ENCODE measurements at places on chromosomes 2 and 18.

DNA sequence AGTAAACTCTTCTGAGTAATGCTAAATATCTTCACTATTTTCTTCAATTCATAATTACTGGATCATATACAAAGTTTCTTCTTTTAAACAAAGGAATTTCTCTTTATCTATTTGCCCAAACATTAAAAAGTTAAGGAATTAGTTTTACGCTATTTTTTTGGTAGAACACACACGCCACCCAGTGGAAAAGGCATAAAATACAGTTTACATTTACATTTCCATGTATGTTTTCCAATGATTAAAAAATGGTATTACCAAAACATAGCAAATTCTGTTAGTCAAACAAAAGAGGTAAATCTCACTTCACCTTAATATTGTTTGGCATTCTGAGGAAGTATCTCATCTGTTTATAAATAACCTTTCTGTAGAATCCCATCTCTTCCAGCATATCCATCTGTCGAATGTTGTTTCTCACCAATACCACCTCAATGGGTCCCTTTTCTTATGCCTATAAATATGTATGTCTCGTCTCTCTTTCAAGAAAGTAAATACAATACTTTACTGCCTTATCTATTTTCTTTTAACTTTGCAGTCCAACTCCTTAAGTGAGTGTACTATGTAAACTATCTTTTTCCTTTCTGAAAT lies 7.2 kb downstream of the BOLL start:
- no peak for DNase-seq

GRCh38 chr2:151716721-151717120 lies 17.6 kb downstream of the NEB start:
- DNase-seq, result no peak

GRCh38 chr2:217370391-217370790 lies 510.5 kb upstream of the TNP1 start:
- no peak for DNase-seq

GRCh38 chr18:7221424-7222155 lies 9.3 kb upstream of the LRRC30 start:
- peak; percentile 48 for DNase-seq

DNA sequence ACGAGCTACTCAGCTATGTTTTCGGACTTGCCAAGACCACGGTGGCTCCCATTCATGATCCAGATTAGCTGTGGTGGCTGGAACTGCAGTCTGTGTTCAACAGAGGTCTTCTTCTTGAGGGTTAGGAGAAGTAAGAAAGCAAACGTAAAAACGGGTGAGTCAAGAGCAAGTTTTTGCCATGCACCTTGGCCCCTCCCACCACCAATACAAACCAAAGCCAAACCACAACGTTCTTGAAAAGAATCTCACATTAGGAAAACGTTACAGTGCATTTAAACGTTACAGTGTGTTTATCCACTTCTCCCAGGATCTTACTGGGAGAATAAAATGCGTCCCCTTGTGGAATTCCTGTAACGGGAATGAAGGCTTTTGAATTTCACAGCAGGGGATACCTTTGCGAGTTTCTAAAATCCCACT lies 725 bp downstream of the FBXO48 start:
- DNase-seq, result no peak

- no peak for DNase-seq
Measured at GRCh38 chr2:160005908-160006307, 56.5 kb downstream of the PLA2R1 start.

GRCh38 chr2:103875131-103875530 lies 978.8 kb upstream of the POU3F3 start:
- no peak for DNase-seq

- DNase-seq, result no peak
Measured at GRCh38 chr2:156385242-156385641, 50.9 kb upstream of the GPD2 start.

GRCh38 chr2:140178234-140178633 lies 1398.0 kb upstream of the NXPH2 start:
- no peak for DNase-seq

GRCh38 chr2:51448911-51449310 lies 417.0 kb upstream of the NRXN1 start:
- no peak for DNase-seq

GRCh38 chr2:102619414-102620319 lies at the start of gene SLC9A2:
Gene SLC9A2 (plus strand): TSS chr2:102619553. CDS start chr2:102619849, 296 bp downstream.
- no peak for DNase-seq

DNA sequence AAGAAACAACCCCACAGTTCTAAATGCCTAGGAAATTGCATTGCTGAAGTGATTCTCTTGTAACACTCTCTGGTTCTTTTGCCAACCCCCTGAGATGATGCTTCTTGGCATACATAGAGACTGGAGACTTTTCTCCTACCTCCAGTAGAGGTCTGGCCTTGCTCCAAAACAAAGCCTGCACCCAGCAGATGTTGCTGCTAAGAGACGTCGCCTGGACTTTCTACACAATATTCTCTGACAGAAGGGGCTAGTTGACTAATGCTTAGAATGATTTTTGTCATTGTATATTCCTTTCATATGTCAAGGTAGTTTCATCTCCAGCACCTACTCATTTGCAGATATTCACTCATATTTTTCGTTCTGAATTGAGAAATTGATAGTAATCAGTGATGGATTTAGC lies 24.6 kb downstream of the SOWAHC start:
- DNase-seq, result peak; percentile 85

DNA sequence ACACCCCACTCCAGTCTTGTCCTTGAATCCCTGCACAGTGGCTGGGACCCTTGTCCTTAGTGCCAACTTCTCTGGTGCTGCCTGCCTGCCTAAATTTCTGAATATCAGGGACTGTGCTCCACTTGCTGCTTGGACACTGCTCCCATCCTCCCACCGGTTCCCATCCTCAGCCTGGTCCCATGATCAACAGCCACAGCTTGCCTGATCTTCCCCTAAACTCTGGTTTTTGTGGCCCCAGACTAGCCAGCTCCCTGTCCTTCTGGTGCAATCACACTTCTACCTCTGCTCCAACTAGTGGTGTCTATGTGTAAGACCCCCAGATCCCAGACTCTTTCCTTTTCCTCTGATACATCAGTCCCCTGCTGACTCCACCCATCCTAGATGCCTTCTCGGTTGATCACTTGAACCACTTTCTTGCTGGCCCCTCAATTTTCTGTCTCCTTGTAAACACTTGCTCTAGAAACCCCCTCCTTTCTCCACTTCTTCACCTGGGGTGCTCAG lies 37.2 kb upstream of the POLE4 start:
- DNase-seq, result no peak

DNA sequence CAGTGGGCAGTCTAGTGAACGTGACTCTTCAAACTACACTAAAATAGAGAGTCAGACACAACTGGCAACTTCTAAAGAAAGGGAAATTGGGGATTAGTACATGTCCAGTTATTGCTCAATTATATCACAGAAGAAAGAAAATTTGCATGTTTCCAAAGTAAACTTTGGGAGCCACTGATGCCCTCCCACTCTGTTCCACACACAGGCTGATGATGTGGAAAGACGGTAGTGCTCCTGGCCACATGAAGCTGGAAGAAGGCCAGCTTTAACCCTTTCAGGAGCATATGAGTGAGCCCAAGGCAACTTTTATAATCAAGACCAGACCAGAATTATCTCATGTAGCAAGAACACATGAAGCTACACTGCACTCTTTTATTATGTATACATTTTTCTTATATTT lies 141.0 kb downstream of the NR4A2 start:
- DNase-seq, result no peak

DNA sequence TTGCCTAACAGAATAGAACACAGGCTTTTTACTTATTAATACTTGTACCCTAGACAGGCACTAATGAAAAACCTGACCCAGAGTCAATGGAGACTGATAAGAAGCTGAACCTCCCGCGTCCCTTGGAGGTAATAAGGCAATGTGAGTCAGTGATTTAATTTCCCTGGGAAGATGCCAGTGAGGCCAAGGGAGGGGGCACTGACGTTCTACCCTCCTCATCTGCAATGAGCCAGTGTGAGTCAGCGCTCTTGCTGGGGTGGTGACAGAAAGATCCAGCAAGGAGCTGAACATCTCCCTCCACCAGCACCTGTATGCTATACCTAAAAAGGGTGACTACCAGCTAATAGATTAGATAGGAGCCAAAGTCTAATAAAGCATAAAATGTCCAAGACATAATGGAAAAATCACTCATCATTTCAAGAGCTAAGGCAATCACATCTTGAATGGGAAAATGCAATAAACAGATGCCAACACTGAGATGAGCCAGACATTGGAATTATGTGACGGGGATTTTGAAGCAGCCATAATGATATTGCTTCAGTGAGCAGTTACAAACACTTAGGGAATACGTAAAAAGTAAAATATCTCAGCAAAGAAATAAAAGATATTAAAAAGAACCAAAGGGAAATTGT lies 116.9 kb downstream of the TPGS2 start:
- DNase-seq, result no peak

DNA sequence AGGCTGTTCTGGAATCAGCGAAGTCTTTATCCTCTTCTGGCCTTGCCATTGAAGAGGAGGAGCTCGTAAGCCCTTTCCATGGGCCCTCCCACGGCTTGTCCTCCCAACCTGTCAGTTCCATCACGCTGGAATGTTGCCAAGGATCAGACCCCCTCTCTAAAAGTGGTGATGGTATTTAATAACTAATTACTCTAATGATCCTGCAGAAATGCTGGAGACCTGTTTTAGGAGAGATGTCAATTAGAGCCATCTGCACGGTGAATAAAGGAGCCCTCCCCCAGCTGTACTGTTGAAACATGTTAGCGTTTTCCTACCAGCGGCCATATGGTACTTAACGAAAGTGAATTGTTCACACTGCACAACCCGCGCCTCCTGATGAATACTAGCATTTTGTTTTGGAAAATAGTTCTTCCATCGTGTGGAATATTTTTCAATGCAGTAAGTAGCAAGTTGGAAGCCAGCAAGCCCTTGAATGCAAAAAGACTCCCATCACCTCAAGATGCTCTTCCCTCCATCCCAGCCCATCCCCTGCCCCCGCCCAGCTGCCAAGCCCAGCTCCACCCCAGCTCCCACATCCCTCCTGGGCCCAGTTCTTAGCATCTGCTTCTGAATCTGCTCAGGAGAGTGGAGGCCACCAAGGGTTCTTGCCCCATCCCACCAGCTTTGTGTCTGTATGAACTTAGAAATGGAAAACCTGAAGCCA lies 145.4 kb downstream of the KLHL29 start:
- DNase-seq, result peak; percentile 100

GRCh38 chr2:234494361-234495250 lies 2.3 kb downstream of the ARL4C start:
- no peak for DNase-seq

GRCh38 chr2:98828369-98828744 lies 97.4 kb upstream of the MGAT4A start:
- no peak for DNase-seq

DNA sequence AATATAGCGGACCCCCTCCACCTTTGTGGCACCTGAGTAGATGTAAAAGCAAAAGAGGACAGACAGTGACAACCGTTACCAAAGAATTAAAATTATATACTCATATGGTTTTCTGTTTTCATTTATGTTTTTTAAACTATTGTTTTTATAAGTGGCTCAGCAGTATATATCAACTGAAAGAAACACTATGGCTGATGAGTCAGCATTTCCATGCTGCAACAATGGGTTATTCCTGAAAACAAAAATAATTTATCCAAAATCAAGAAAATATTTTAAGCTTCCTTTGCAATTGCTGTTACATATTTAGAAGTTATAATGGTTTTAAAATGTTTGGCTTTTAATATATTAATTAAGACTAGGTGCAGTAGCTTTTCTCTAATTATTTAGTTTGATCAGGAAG lies 17.7 kb downstream of the MRPS9 start:
- no peak for DNase-seq

DNA sequence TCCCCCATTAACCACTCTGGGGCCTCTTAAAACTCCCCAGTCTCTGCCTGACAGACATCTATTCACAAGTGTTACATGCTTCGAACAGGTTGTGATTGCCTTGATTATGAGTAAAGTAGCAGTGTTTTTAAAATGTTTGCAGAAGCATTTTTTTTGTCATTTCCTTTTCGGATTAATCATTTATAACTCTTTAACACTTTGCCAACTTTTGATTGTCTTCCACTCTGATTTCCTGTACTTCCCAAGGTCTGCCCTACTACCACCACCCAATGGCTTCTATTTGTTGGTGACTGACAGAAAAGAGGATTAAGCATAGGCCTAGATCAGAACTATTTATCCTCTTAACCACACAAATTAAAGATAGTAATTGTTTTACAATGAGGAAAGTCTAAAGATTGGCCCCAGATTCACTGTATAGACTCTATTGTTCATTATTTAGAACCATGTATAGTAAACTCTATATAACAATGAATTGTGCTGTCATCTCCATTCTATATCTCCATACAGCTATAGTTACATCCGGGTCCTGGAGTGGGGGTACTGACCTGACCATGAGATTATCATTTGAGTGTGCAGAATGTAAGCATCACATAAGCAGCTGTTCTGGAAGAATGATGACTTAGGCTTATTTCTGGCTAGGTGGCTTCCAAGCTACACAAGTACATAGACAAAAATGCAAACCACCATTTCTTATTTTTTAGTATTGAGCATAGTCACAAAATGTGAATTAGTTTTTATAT lies 110.3 kb upstream of the RBMS1 start:
- no peak for DNase-seq

DNA sequence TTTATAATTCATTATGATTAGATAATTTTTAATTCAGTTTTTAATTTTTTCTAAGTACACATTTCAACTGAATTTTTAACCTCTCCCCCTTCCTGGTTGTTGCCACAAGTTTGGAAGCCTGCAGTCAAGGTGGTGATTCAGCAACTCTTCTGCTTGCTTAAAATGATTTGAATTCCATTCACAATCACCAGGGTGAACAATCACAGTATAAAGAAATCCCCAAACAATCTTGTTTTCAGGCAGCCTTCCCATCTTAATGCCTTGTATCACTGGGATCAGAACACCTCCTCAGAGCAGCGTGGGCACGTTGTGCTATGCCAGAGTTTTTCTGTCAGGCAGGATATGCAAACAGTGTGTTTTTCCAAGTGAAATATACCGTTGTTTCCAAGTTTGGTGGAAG lies 46.7 kb upstream of the BARD1 start:
- no peak for DNase-seq

- DNase-seq, result no peak
Measured at GRCh38 chr18:23900994-23901393, 113.6 kb upstream of the TTC39C start.

DNA sequence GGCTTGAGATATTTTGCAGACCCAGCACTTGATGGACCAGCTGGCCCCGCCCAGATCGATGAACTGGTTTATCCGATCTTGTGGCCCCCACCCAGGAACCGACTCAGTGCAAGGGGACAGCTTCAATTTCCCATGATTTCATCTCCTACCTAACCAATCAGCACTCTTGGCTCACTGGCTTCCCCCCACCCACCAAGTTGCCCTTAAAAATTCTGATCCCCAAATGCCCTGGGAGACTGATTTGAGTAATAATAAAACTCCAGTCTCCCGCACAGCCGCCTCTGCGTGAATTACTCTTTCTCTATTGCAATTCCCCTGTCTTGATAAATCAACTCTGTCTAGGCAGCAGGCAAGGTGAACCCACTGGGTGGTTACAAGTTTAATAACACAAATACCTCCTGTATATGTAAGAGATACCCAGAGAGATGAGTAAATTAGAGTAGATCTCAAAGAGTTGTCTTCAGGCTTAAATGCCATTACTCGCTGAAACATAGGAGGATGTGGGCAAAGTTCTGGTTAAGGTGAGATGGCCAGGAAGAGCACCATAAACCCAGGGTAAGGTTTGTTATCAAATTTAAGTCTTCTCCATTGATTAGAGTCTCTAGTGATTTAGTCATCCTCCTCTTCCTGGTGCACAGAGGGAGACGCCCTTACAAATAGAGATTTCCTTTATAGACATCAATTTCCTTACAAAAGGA lies 222.8 kb downstream of the ARL4C start:
- no peak for DNase-seq

GRCh38 chr2:120929829-120930228 lies 194.2 kb downstream of the GLI2 start:
- DNase-seq, result no peak
